T-cell (primary cell): ENCODE measurements at places on chromosomes 4 and X. TPM values are rescaled to one million over a fixed set of nuclear protein-coding genes. Genes with fewer than 3 reads are reported as not detected.
A peak's percentile ranks its signal among the peaks of the same experiment; 100 is the strongest.

- DNase-seq = no peak
These were observed 59.6 kb upstream of the DUSP21 start for GRCh38 chrX:44784241-44784640.

GRCh38 chr4:99868126-99868596 lies 26.1 kb downstream of the LAMTOR3 start:
- DNase-seq = no peak

- DNase-seq = no peak
These were observed 228.8 kb downstream of the ADGRL3 start for GRCh38 chr4:61428950-61429349.

The TACR3 gene
- not detected for total RNA-seq

- no peak for DNase-seq
These were observed 895 bp downstream of the SMIM14 start for GRCh38 chr4:39637586-39638353.

GRCh38 chrX:44898411-44899221 lies 25.6 kb downstream of the KDM6A start:
- DNase-seq = no peak

GRCh38 chrX:22105231-22105630 lies 73.1 kb downstream of the PHEX start:
- no peak for DNase-seq

- DNase-seq = no peak
These were observed 231.5 kb downstream of the MAML3 start for GRCh38 chr4:139922406-139923024.

The LRCH2 gene
- total RNA-seq = not detected

- DNase-seq = no peak
These were observed 55.9 kb upstream of the HGFAC start for GRCh38 chr4:3385711-3386420.

DNA sequence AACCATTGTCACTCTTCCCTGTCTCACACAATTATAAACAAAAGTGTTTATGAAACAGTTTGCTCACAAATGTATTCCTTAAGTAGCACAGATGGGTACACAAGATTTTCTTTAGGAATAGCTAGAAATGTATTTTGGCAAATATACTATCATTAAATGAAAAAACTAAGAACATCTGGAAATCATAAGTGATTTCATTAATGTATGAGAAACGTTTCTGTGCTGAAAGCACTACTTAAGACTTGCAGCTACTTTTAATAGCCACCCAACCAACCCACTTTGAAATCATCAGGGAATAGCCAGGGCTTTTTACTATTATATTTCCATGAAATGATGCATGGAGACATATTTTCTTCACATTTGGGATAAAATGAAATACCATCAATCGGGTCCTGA lies 62.3 kb upstream of the NAP1L5 start:
- no peak for DNase-seq

DNA sequence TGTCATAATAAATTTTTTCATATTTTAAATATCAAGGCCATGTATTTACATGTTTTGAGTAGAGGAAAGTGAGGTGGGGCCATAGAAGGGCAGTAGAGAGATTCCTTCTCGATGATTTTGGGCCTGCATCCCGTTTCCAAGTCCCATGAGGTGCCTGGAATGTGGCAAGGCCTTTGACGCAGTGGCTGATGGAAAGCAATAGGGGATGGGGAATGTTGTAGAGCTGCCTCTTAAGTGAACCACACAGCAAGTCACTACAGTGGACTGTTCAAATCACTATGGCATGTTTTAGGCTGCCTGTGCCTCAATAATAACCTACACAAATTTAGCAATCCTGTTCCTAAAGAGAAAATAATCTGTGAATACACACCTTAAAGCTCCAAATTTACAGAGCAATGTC lies 48.3 kb downstream of the ANXA5 start:
- no peak for DNase-seq

DNA sequence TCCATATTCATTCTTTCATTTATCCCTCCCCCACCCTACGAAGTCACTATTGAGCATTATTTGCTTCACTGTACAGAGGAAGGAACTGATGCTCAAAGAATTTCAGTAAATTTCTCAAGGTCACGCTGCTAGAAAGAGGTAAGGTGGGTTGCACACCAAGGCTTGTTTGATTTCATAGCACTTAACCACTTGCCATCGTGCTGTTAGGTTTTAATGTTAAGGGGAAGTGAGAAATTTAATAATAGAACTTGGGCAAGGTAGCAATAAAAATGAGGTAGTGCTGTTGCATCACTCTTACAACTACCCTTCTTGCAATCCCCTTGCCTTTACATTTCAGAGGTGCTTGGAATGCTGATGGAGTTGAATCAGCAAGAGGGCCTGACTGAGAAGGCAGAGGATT lies 343.1 kb downstream of the MID1IP1 start:
- no peak for DNase-seq

DNA sequence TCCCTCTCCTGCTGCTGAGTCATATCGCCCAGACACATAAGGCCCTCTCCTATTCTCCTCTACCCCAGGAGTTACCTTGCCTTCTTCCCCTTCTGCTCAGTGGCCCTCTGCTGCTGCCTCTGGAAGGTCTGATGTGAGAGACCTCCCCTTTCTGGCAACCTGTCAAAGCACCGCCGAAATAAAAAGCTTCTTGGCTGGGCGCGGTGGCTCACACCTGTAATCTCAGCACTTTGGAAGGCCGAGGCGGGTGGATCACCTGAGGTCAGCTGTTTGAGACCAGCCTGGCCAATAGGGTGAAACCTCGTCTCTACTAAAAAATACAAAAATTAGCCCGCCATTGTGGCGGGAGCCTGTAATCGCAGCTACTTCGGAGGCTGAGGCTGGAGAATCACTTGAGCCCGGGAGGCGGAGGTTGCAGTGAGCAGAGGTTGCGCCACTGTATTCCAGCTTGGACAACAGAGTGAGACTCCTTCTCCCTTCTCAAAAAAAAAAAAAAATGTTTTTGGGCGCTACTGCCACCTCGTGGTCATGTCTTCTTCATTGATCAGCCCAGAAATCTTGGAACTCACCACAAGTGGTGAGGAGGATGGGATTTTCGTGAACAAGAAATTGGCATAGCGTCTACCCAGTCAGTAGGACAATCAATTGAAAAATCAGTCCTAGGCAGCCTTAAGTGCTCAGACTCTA lies 8.6 kb upstream of the ZXDA start:
- DNase-seq = peak; percentile 20

The CPXCR1 gene
- total RNA-seq = not detected

The RASGEF1B gene
- 36.5 TPM for total RNA-seq

DNA sequence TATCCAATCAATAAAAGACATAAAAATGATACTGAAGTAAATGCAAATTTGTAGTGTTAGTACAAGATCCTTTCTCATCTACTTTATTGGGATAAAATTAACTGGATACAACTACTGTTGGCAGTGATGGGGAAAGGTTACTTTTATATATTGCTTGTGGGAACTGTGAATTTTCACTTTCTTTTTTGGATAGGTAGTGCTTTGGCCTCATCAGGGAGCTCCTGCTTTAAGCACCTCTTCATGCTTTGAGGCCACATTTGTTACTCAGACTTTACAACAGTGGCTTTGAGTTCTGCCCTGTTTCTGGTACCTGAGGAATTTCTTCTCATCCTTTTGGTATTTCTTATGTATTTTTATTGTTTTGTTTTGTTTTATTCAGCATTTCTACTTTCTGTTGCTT lies 316.8 kb upstream of the ZCCHC13 start:
- no peak for DNase-seq

GRCh38 chrX:11309220-11309619 lies 16.0 kb downstream of the AMELX start:
- DNase-seq = no peak

The TMEM144 gene
- not detected for total RNA-seq

DNA sequence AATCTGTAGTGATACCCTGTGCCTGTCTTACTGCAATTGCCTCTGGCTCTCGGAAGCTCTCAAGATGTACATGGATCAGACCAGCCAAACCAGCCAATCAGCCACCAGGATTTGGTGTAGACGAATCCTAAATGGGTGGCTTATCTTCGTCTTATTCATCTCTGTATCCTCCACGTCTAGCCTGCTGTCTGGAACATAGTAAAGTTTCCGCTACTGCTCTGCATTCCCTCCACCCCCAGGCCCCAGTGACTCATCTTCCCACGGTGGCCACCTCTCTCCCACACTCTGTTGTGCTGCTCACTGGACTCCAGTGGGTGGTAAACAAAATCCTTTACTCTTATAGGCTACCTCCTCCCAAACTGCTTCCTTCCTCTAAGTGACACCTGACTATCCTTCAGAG lies 37.8 kb downstream of the SEPTIN6 start:
- DNase-seq = no peak

DNA sequence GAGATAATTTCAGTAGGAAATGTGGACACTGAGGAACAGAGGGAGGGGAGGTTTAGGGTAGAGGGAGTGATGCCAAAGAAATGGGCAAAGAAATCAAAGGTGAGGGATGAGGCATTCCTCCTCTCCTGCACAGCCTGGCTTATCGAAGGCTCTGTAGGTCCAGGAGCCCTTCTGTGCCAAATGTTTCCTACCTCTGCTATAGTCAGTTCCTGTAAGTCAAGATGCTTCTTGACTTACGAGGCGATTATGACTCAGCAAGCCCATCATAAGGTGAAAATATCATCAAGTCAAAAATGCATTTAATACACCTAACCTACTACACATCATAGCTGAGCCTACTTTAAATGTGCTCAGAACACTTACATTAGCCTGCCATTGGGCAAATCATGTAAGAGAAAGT lies 60.0 kb upstream of the ARHGAP24 start:
- DNase-seq = no peak

GRCh38 chrX:75655627-75656026 lies 129.4 kb downstream of the MAGEE2 start:
- DNase-seq = no peak

- DNase-seq = no peak
These were observed 45.5 kb downstream of the CENPC start for GRCh38 chr4:67499799-67500198.

The NKAP gene
- 16.7 TPM for total RNA-seq

The SATL1 gene
- not detected for total RNA-seq

DNA sequence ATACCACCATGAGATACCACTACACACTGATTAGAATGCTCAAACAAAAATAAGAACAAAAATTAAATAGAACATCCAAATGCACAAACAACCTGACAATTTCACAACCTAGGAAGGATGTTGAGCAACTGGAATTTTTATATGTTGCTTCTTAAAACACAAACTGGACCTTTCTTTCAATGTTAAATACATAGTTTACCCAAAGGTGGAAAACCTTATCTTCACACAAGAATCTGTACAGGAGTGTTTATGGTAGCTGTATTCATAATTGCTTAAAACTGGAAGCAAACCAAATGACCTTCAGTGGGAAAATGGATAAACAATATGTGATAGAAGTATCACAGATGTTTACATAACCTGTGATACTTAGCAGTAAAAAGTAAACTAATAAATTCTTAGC lies 573.8 kb downstream of the MAGEB5 start:
- no peak for DNase-seq

The STARD8 gene
- total RNA-seq = 0.16 TPM

GRCh38 chr4:14083150-14083549 lies 455.6 kb upstream of the BOD1L1 start:
- no peak for DNase-seq

The PPBP gene
- total RNA-seq = 24.7 TPM

GRCh38 chr4:31949045-31949444 lies 1228.9 kb downstream of the PCDH7 start:
- no peak for DNase-seq

GRCh38 chrX:51332188-51332942 lies at the start of gene NUDT10:
NUDT10 (plus strand) TSS chrX:51332822; CDS start chrX:51332966, 144 bp downstream.
- DNase-seq = no peak

- DNase-seq = no peak
These were observed 57.3 kb downstream of the ABCG2 start for GRCh38 chr4:88101165-88101564.

DNA sequence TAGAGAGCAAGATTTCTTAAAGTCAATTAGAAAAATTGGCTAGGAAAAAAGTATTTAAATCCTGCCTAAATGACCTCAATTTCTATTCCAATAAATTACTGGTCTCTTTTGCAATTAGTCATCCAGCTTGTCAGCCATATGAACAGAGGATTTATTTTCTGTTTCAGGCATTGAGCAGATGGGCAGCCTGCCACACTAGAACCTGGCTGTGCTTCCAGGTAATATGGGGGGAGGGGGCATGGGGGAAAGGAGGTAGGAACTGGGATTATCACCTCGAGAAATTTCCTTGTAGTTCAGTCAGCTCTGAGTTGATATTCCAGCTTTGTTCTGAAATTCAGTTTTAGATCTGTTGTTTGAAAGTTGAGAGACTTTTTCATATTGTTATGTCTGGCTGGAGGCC lies 206.3 kb upstream of the LCORL start:
- DNase-seq = no peak

DNA sequence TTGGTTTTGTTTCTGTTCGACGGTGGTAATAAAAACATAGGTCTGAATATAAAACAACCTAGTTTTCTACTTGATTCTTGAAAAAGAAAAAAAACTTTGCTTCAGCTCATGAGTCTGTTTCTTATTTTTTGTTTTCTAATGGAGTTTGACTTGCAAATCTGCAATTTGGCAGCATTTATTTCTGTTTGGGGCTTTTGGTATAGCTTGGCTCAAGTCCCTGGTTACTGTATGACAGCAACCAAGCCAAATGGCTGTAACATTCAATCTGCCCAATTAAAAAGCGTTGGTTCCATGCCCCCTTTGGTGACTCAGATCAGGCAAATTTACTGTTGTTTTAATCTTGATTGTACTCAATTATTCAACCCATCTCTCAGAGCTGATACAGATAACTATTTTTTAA lies 263.4 kb downstream of the GRIA3 start:
- DNase-seq = no peak

GRCh38 chr4:106585915-106586349 lies 217.4 kb upstream of the GIMD1 start:
- DNase-seq = no peak

DNA sequence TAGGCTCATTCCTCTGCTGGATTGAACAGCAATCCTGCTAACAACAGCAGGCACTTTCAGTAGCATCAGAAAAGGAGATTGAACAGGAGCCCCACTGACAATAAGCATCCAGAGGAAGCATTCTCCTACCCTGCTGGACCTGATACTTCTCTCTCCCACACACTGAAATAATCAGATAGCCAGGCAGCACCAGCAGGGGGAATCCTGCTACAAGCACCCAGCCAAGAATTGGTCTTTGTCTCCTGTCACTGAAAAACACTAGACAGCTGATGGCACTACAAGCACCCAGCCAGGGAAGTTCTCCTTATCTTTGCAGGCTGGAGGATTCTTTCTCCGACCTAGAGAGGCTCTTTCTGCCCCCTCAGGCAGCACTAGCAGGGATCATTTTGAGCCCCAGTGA lies 444.3 kb upstream of the GRIA3 start:
- DNase-seq = no peak

GRCh38 chr4:25767877-25768725 lies 94.7 kb downstream of the SEL1L3 start:
- no peak for DNase-seq
